ENCODE measurements at places on chromosomes 4 and X. TPM values are rescaled to one million over a fixed set of nuclear protein-coding genes. Genes with fewer than 3 reads are reported as not detected.

The EREG gene
- 50.5 TPM for total RNA-seq

The CAMK2D gene
- 17.7 TPM for total RNA-seq

The RAB33B gene
- total RNA-seq = 3.2 TPM

The GLRB gene
- 0.88 TPM for total RNA-seq

The NMU gene
- 0.60 TPM for total RNA-seq

The ZNF141 gene
- 3.7 TPM for total RNA-seq

The ADGRG2 gene
- 6.0 TPM for total RNA-seq

The ZNF275 gene
- 6.2 TPM for total RNA-seq

The IL21 gene
- not detected for total RNA-seq

The TLR8 gene
- total RNA-seq = not detected

The PJA1 gene
- total RNA-seq = 14.5 TPM

The SSX1 gene
- not detected for total RNA-seq

The DRD5 gene
- not detected for total RNA-seq

The ARHGAP6 gene
- not detected for total RNA-seq

The RHOH gene
- total RNA-seq = not detected

The COL4A5 gene
- total RNA-seq = 14.2 TPM

The ZNF185 gene
- total RNA-seq = 6.3 TPM

The TKTL2 gene
- total RNA-seq = not detected

The SPANXN3 gene
- not detected for total RNA-seq

The OTC gene
- total RNA-seq = not detected

The TMEM35A gene
- not detected for total RNA-seq

The PDLIM5 gene
- 50.8 TPM for total RNA-seq

The GLOD5 gene
- not detected for total RNA-seq

The SORCS2 gene
- total RNA-seq = 4.7 TPM

The GAGE12J gene
- not detected for total RNA-seq

The MAGEB10 gene
- total RNA-seq = not detected

The STAP1 gene
- total RNA-seq = not detected

The MGARP gene
- total RNA-seq = 0.85 TPM

The USP26 gene
- not detected for total RNA-seq

The MXRA5 gene
- not detected for total RNA-seq

The IBSP gene
- total RNA-seq = not detected

The GRIA3 gene
- total RNA-seq = not detected

The INTU gene
- 1.1 TPM for total RNA-seq

The GUCY1B1 gene
- total RNA-seq = 0.26 TPM

The TCEAL7 gene
- not detected for total RNA-seq

The PLAC8 gene
- total RNA-seq = 1.3 TPM

The HERC5 gene
- total RNA-seq = 5.2 TPM

The VEGFC gene
- total RNA-seq = 15.7 TPM

The NAP1L3 gene
- 0.37 TPM for total RNA-seq

The PABPC4L gene
- total RNA-seq = 0.16 TPM

The HS6ST2 gene
- total RNA-seq = 0.05 TPM

The KIT gene
- total RNA-seq = not detected

The JCHAIN gene
- 0.16 TPM for total RNA-seq

The FRAS1 gene
- total RNA-seq = 3.4 TPM

The POU3F4 gene
- total RNA-seq = not detected

The CFP gene
- total RNA-seq = 0.55 TPM

The HMGB3 gene
- 177 TPM for total RNA-seq

The TACC3 gene
- 86.6 TPM for total RNA-seq

The SFRP2 gene
- total RNA-seq = not detected

The ASB9 gene
- 25.2 TPM for total RNA-seq

The CITED1 gene
- total RNA-seq = 1.3 TPM

The REPS2 gene
- total RNA-seq = 0.89 TPM

The ARHGEF6 gene
- total RNA-seq = 0.18 TPM

The PDZD4 gene
- 3.2 TPM for total RNA-seq

The FATE1 gene
- total RNA-seq = not detected

The CABS1 gene
- total RNA-seq = not detected
